Stimulated activated CD4-positive, alpha-beta T cell treated with anti-CD3 and anti-CD28 coated beads, Interleukin-2, amount 100 ng/mL, for 24 hours (primary cell): ENCODE measurements at places on chromosomes 2 and 18.

DNA sequence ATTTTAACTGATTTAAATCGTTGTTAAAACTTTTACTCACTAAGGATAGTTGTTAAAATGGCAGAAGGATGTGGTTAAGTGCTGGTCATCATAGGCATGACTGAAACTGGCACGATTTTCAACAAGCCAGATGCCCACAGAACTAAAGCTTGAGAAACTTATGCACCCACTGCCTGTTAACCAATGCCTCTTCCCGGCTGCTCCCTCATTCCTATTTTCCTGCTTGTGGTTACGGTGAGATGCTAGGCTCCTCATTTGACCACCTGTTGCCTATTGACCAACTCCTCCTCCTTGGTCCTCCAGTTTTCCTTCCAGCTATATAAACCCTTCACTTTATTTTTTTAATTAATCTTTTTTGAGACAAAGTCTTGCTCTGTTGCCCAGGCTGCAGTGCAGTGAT lies 238.7 kb downstream of the TFCP2L1 start:
- DNase-seq: no peak

DNA sequence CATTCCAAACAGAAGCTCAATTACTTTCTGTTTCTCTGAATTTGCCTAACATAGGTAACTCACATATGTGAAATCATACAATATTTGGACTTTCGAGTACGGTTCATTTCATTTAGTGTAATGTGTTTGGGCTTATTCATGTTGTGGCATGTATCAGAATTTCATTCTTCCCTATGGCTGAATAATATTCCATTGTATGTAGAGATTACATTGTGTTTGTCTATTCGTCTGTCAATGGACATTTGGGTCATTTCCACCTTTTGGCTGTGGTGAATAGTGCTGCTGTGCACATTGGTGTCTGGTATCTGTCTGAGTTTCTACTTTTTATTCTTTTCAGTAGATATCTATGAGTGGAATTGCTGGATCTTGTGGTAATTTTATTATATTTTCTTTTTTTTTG lies 43.9 kb downstream of the LBH start:
- DNase-seq: no peak

DNA sequence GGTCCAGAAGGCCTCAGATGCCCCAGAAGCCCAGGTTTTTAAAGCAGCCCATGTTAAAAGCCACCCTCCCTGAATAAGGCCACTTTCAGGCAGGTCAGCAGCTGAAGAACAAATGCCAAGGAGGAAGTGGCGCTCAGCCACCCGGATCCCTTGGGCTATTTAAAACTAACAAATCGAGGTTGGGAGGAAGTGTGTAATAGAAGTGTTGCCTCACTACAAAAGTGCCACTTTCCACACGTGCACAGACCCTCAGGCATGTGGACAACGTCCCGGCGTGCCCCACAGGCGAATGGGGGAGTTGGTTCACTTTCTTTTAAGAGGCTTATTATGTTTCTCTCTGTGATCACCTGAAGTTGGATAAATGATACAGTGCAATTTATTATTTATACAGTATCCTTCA lies 173.8 kb upstream of the SALL3 start:
- DNase-seq: no peak

- DNase-seq: no peak
These were observed 66.1 kb upstream of the ZNF397 start for GRCh38 chr18:35174745-35175144.

DNA sequence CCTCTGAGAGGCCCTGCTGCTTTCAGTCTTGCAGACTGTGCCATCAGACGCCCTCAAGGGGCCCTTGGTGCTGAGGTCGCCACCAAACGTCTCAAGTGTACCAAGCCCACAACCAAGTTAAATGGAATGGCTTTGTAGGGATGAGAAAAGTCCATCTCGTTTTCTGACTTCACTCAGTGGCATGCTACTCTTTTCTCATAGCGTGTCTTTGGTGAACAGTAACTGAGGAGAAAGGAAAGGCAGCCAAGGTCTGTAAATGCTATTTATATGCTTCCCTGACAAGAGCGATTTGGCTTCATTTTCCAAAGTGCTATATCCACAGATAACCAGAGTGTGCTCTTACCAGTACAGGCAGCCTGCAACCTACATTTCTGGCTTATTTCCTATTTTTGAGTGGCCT lies 123.0 kb downstream of the MTX2 start:
- no peak for DNase-seq

GRCh38 chr2:219704878-219705277 lies 77.4 kb downstream of the SLC4A3 start:
- no peak for DNase-seq
